COR-L47 (cell line): ENCODE measurements at places on chromosomes 2 and 18.

DNA sequence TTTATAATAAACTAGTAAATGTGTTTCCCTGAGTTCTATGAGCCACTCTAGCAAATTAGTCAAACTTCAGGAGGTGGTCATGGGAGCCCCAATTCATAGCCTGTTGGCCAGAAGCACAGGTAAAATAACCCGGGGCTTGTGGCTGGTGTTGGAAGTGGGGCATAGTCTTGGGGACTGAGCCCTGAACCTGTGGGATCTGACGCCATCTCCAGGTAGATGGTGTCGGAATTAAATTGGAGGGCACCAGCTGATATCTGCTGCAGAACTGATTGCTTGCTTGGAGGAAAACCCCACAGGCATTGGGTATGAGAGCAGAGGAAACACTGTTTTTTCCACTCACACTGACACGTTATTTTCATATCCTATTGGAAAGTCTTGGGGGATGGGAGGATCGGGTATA, 14.1 kb downstream of the NMS start:
- DNase-seq = no peak

GRCh38 chr2:48112911-48113680, 206.8 kb upstream of the FBXO11 start:
- no peak for DNase-seq

GRCh38 chr2:37583402-37583801, 88.0 kb downstream of the CDC42EP3 start:
- no peak for DNase-seq

- DNase-seq = no peak
Observed at GRCh38 chr2:42135381-42136312, 33.5 kb upstream of the EML4 start.

- no peak for DNase-seq
Observed at GRCh38 chr2:111896576-111896975, 1.8 kb upstream of the MERTK start.

DNA sequence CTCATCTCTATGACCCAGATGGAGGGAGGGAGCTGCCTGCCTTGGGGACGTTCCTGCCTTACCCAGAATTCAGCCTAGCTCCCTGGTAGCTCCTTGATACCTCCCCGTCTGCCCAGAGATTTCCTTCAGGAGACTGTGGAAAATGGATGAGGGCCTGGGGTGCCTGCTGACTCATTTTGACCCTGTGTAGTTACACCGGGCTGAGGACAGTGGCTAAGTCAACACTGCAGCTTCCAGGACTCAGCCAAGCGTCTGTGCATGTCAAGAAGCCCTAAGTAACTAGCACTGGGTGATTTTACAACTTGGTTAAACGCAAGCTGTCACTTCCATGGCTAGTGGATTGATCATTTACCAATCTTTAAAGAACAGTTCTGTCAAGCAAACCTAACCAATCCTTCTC, 23.3 kb upstream of the EPAS1 start:
- no peak for DNase-seq
